Stimulated activated CD4-positive, alpha-beta T cell treated with anti-CD3 and anti-CD28 coated beads, Interleukin-4, amount 100 ng/mL, for 1 hour (primary cell): ENCODE measurements at places on chromosomes 4 and X.

DNA sequence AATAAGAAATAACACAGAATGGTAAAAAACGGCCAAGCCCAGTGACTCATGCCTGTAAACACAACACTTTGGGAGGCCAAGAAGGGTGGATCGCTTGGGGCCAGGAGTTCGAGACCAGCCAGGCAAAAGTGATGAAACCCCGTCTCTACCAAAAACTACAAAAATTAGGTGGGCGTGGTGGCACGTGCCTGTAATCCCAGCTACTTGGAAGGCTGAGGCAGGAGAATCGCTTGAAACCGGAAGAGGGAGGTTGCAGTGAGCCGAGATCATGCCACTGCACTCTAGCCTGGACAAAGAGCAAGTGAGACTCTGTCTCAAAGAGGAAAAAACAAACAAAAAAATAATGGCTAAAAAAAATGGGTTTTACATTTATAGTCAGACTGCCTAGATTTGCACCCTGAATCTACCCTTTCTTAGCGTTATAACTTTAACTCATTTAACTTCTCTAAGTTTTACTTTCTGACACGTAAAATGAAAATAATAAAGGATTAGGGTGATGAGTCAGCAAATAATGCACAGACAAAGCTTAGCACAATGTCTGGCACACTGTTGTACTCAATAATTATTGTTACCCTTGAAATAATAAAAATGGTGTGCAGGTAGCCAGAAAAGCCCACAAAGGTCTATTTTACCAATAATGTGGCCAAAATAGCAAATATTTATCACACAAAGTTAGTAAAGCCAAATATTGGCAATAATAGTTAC, 55.0 kb downstream of the ATP11C start:
- DNase-seq = no peak

DNA sequence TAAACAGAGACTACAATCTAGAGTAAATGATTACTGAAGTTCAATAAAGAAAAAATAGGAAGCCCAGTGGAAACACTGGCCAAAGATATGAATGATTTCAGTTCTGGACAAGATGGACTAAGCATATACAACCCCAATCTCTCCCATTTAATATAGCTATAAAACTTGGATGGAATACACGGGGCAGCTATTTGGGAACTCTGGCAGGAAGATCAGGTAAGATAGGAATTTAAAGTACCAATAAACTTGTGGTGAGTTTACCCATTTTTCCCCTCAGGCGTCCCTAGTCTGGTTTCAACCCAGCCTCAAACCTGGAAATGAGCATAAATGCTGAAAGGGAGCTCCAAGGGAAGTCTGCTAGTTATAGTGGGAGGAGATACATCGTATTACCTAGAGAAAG, 20.4 kb downstream of the NUP54 start:
- no peak for DNase-seq

DNA sequence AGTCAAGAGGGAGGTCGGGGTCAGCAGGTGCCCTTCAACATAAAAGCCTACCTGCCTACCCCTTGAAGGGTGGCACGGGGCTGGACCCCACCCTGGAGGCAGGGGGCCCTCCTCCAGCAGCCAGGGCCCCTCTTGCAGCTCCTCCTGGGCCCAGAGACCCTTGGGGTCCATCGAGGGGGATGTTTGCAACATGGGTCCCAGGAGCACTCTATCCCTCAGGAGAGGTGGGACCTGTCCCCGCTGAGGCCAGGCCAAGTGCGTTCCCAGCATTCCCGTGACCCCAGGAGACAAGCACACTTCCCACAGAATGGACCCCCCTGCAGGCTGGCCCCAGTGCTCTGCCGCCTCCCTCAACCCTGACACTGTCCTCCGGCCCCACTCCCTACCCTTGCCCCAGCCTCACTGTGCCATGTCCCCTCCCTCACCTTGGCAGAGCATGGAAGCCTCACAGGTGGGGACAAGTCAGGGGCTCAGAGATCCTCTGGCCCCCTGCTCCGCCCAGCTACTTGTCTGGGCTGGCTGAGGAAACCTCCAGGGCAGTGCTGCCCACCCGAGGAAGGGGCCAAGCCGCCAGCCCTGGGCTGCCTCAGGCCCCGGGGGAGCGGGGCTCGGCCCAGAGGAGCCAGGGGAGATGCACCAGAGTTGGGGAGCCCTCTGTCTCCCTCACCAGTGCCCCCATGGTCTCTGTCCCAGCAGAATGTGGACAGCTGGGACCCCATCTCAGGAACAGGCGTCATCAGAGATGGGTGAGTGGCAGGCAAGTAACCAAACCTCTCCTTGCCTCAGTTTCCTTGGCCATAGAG, 2.2 kb downstream of the MXD4 start:
- DNase-seq = no peak

DNA sequence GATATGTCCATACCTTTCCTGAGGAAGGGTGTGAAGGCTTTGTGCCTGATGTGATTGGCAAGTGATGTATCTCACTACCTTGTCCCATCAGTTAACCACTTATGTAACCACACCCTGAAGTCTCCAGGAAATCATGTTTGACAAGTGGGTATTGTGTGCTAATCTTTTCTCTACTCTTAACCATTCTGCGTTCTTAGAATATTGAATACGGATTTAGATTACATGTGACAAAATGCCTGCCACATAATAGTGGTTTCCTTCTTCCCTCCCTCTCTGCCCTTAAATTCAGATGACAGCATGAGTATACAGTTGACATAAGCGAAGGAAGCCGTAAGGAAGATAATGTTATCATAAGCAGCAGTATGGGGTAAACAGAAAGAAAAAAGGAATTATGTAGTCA, 108.4 kb downstream of the KLHL8 start:
- DNase-seq = no peak

DNA sequence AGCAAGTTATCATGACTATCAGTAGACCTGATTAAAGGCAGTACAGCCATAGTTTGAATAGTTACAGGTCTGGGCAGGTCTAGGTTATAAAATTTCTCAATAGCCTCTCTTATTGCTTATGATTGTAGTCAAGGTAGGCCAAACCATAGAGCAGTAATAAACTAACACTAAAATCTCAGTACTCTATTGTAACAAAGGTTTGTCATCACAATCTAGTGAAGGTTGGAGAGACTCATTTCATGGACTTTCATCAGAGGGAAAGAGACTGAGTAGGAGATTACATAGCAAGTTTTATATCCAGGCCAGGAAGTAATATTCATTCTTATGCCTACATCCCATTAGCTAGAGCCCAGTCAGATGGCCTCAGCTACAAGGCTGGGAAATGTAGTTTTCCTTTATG, 141.0 kb downstream of the ASB9 start:
- no peak for DNase-seq

DNA sequence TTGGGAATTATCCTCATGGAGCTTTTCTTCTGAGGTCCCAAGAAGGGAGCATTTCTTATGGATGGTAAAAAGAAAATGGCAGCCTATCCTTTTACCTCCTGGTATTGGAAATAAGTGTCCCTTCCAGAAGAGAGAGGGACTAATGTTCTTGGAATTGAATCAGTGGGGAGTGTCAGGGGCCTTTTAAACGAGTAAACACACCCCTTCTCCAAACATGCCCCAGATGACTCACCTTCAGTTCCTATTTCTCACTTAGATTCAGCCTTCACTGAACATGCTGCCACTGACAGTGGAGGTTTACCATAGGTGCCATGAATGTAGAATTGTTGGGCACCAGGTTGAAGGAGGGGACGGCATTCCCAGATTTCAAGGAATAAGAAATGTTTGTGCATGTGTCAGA, 19.0 kb downstream of the MAGEC2 start:
- DNase-seq = no peak

DNA sequence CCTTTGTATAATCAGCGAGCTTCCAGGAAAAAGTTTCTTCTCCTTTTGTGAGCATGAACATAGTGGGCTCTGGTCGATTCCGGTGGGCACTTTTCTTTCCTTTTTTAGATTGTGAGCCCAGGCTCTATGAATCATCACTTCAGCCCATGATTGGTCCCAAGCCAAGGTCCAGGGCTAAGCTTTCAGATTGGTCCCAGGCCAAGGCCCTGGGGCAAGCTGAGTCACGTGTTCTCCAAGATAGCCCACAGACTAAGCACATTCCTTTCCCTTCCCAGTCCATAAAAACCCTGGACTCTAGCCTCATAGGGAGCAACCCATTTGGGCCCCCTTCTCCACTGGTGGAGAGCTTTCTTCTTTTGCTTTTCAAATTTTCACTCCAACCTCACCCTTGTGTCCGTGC, 430.5 kb downstream of the NAP1L3 start:
- no peak for DNase-seq

DNA sequence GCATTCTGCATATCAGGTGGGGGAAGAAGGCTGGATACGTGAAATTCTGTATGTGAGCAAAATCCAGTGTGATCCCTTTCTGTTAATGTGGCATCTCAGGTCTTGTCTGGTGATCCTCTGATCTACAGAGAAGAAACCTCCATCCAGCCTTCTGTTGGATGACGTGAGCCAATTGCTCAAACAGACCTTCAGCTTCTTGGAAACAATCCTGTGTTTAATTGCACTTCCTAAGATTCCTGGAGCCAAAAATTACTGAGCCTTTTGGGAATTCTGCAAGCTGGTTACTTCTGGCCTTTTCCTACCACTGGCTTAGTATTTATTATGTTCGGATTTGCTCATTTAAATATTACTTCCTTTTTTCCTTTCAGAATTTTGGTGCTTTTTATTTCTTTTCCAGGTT, 51.2 kb downstream of the TRIML1 start:
- no peak for DNase-seq
